Activated CD8-positive, alpha-beta memory T cell treated with anti-CD3 and anti-CD28 coated beads for 48 hours (primary cell): ENCODE measurements at places on chromosomes 12 and 14.

GRCh38 chr12:111384596-111384995 lies 15.7 kb upstream of the PHETA1 start:
- no peak for DNase-seq

- no peak for DNase-seq
Observed at GRCh38 chr12:83769151-83769550, 1082.4 kb downstream of the TMTC2 start.

DNA sequence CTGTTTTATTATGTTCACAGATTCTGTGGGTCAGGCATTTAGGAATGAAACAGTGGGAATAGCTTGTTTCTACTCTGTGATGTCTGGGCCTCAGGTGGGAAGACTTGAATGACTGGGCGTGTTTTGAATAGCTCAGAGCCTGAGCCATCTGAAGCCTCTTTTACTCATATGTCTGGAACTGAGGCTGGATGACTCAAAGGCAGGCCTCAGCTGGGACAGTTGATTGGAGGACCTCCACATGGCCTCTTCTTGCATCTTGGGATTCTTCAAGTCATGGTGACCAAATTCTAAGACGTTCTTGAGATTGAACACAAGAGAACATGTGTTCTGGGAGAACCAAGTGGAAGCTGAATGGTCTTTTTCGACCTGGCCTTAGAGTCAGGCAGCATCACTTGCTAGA lies 45.8 kb upstream of the TBX3 start:
- no peak for DNase-seq

DNA sequence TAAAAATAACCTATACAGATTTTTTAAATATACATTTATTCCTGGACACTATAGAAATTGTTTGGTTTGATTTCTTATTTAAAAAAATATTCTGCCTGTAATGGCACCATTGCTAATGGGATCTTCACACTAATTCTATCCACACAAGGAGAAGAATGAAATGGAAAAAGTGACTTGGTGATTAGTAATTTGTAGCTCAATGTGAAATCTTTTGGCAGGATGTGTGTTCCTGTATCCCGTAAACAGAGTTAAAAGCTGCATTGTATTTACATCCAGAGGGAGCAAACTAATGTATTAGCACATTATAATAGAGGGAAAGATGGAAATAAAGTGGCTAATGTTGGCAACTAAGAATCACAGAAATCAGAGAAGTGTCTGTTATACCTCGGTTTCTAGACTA lies 1455.3 kb upstream of the FLRT2 start:
- no peak for DNase-seq

DNA sequence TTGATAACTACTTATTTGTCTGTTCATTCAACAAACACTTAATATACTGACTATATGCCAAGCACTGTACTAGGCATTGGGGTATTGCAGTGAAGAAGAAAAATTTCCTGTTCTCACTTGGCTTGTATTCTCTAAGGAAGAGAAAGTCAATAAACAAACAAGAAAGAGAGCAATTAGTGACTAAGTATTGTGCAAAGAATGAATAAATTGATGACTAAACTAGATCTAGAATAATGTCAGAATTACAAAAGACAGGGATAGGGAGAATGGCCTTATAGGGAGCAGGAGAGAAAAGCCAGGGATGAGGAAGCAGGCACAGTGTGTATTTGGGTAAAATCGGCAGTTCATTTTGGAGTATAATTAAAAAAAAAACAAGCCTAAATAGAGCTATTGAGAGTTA lies 4.2 kb upstream of the LIN7A start:
- DNase-seq = no peak

- no peak for DNase-seq
Observed at GRCh38 chr12:26648999-26649398, 184.0 kb downstream of the ITPR2 start.

DNA sequence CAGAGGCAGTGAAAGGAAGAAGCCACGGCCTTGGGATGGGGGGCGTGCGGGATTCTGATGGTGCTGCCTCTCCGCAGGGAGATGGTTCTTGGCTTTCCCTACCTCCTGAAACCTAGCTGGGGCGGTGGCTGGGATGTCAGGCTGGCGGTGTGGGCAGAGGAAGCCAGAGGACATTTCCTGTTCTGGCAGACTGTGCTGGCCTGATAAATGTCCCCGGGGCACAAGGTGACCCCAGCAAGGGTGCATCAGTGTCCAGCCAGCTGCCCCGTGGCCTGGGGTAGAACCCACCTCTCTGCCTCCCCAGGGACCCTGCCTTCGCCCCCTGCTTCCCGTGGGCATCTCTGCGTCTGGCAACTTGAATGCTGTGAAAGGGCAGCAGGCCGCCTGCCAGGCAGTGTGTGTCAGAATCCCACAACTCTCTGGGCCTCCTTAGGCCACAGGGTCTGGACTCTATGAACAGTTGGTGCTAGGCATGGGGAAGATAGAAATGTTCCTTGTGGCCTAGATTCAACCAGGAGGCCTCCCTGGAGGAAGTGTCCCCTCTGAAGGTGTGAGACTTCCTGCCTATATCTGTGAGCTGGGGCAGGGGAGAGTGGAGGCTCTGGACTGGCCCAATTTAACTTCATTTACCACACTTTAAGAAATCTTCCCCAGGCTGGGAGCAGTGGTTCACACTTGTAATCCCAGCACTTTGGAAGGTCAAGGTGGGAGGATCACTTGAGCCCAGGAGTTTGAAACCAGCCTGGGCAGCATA lies 4.9 kb downstream of the SH2B3 start:
- no peak for DNase-seq

- DNase-seq = no peak
Observed at GRCh38 chr14:65195042-65195719, 92.9 kb upstream of the MAX start.

DNA sequence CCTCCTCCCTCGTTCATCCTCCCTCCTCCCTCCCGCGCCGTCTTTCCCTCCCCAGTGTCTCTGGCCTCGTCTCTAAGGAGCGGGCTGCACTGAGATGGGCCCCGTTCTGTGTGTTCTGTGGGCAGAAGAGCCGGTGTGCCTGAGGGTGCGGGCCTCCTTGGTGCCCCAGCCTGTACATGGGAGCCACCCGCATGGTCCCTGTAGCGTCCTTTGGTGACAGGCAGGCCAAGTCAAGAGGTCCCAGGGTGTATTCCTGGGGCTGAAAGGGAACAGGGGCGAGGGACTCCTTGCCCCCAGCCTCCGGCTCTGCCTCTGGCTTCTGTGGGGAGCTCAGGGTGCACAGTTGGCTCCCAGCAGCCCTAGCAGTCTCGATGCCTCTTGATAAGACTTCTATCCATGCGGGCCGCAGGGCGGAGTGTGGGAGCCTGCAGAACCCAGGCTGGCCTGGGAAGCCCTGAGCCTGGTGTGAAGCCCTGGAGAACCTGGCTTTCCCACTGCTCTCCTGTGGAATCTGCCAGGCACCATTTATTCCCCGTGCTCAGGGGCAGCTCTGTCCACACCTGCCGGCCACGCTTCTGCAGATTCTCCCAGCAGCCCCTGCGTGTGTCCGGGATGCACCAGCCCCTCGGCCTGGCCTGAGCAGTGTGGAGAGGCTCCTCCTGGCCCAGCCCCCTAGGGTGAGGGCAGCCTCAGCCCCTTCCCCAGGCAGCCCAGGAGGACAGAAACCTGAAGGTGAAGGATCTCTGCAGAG lies 181.3 kb downstream of the KIF26A start:
- no peak for DNase-seq
